ENCODE measurements at places on chromosomes 1 and 21. TPM values are rescaled to one million over a fixed set of nuclear protein-coding genes. Genes with fewer than 3 reads are reported as not detected.

TNNI3K gene
- total RNA-seq: 1.8 TPM

JAM2 gene
- 1.5 TPM for total RNA-seq

TFF3 gene
- total RNA-seq: 0.29 TPM

ILDR2 gene
- under 0.01 TPM for total RNA-seq

VSIG8 gene
- 0.17 TPM for total RNA-seq

CFHR1 gene
- not detected for total RNA-seq

LIN28A gene
- not detected for total RNA-seq

IVL gene
- not detected for total RNA-seq

SH3D21 gene
- 4.7 TPM for total RNA-seq

GUCA2A gene
- total RNA-seq: not detected

TMEM200B gene
- 22.8 TPM for total RNA-seq

NECTIN4 gene
- under 0.01 TPM for total RNA-seq

IBA57 gene
- 7.4 TPM for total RNA-seq

PLCH2 gene
- total RNA-seq: under 0.01 TPM

OTUD3 gene
- 5.4 TPM for total RNA-seq

FTCD gene
- 1.7 TPM for total RNA-seq

OR2L8 gene
- total RNA-seq: not detected

TENT5C gene
- total RNA-seq: 2.6 TPM

AVPR1B gene
- not detected for total RNA-seq

FBXO2 gene
- 1.3 TPM for total RNA-seq

SDC3 gene
- 15.6 TPM for total RNA-seq

ZYG11A gene
- 3.5 TPM for total RNA-seq

NKAIN1 gene
- total RNA-seq: 0.33 TPM

PADI1 gene
- not detected for total RNA-seq

NDUFS2 gene
- total RNA-seq: 202 TPM

ASAP3 gene
- 62.4 TPM for total RNA-seq

OLFM3 gene
- total RNA-seq: not detected

PGBD5 gene
- 1.7 TPM for total RNA-seq

PGLYRP3 gene
- total RNA-seq: not detected

MAN1C1 gene
- 4.7 TPM for total RNA-seq

PGBD2 gene
- 6.1 TPM for total RNA-seq

GMEB1 gene
- 9.0 TPM for total RNA-seq

FCRL2 gene
- total RNA-seq: not detected

UBQLN4 gene
- total RNA-seq: 12.9 TPM

TMEM125 gene
- total RNA-seq: not detected

KCNN3 gene
- total RNA-seq: under 0.01 TPM

EIF2D gene
- total RNA-seq: 62.4 TPM

APOBEC4 gene
- not detected for total RNA-seq

CRABP2 gene
- 248 TPM for total RNA-seq

LRRC53 gene
- not detected for total RNA-seq

AJAP1 gene
- total RNA-seq: not detected

BACE2 gene
- 33.3 TPM for total RNA-seq

TMEM269 gene
- total RNA-seq: 0.15 TPM

NEK2 gene
- total RNA-seq: 1.5 TPM

OR14A2 gene
- total RNA-seq: not detected

DMRTA2 gene
- 0.15 TPM for total RNA-seq

ADGRL4 gene
- 6.9 TPM for total RNA-seq

CNTN2 gene
- total RNA-seq: not detected

CYP2J2 gene
- total RNA-seq: 0.29 TPM

FBXO44 gene
- 28.8 TPM for total RNA-seq

TDRD10 gene
- total RNA-seq: not detected

CNR2 gene
- not detected for total RNA-seq

SDE2 gene
- total RNA-seq: 15.5 TPM

AK5 gene
- 72.4 TPM for total RNA-seq

OR6K3 gene
- total RNA-seq: not detected

HSF2BP gene
- total RNA-seq: 1.6 TPM

CA14 gene
- total RNA-seq: not detected

AMY1C gene
- total RNA-seq: not detected

SFN gene
- total RNA-seq: 1.6 TPM
